ENCODE measurements at places on chromosomes 1 and 21.

GRCh38 chr1:11670747-11671146, 6.7 kb downstream of the FBXO6 start:
- no peak for DNase-seq

DNA sequence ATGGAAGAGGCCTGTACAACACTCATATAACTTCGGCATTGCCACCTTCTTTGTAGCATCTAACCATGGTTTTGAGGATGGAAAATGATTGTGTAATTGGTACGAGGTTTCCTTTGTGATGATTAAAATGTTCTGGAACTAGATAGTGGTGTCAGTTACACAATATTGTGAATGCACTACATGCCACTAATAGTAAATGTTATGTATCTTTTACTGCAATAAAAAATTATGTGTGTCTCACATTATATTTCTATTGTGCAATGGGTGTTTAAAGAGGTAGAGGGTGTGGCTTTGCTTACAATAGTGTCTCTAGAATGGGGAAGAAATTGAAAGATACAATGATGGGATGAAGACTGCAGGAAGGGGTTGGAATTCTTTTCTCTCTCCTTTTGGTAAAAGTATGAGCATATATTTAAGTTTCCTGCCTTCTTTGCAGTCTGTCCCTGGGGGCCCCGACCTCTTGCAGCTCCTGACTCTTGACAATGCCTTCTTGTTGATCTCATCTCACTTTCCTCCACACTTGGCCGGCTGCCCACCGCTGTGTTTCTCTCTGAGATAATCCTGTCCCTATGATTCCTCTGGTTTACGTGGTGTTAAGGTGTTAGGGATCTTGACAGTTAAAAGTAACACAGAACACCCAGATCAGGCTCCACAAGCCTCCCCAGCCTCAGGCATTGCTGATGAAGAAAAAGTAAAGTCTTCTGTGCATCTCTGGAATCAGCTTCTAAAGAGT, 39.3 kb downstream of the MTARC1 start:
- no peak for DNase-seq

- DNase-seq = no peak
Measured at GRCh38 chr1:117077267-117077666, 17.1 kb downstream of the TTF2 start.

- DNase-seq = no peak
Measured at GRCh38 chr1:241787691-241788090, 60.3 kb upstream of the EXO1 start.

GRCh38 chr1:206761159-206761768, 9.3 kb upstream of the IL19 start:
- no peak for DNase-seq

- DNase-seq = no peak
Measured at GRCh38 chr1:25706146-25707089, 89.8 kb downstream of the MAN1C1 start.

DNA sequence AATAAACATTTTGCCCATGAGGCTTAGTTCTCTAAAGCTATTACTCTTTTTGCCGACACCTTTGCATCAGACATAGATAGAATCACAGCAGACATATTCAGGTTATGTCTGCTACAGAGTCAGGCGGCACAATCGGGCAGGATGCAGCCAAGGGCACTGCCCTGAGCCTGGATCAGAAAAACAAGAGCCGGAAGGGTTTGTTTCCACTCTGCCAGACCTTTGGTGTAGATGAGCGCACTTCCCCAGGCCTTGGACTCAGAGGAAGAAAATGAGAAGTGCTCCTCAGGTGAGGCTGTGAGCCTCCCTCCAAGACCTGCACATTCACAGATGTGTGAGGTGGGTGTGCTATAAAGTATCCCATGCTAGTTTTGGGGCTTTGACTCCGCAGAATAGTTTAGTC, 43.7 kb downstream of the GNG12 start:
- DNase-seq = no peak

- no peak for DNase-seq
Measured at GRCh38 chr1:243508303-243508713, 252.5 kb downstream of the SDCCAG8 start.

DNA sequence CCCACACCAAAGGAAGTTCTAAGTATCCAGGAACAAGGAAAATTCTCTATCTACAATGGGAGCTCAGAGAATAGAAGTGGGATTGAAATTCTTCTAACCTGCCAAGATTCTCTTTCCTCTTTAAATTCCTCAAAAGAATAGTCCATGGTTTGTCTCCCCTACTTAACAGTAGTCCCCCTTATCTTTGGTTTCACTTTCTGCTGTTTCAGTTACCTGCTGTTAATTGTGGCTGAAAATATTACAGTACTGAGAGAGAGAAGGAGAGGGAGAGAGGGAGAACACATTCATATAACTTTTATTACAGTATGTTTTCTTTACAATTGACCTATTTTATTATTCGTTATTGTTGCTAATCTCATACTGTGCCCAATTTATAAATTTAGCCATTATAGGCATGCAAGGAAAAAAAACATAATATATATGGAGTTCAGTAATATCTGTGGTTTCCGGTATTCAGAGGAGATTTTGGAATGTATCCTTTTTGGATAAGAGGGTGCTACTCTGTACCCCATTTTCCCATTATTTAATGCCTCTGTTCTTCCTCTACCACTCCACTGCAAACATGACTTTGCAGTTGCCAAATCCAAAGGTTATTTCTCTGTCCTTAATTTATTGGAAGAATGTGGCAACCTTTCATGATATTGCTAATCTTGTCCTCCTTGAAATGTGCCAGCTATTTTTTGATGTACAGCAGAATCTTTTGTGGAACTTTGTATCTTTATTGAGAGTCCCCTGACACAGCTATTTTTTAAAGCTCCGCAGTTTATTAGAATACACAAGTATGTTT, 68.0 kb downstream of the USP25 start:
- DNase-seq = no peak

- no peak for DNase-seq
Measured at GRCh38 chr1:153040950-153041631, at the start of gene SPRR2D. SPRR2D (minus strand) TSS chr1:153041120; CDS start chr1:153040346, 774 bp downstream.

DNA sequence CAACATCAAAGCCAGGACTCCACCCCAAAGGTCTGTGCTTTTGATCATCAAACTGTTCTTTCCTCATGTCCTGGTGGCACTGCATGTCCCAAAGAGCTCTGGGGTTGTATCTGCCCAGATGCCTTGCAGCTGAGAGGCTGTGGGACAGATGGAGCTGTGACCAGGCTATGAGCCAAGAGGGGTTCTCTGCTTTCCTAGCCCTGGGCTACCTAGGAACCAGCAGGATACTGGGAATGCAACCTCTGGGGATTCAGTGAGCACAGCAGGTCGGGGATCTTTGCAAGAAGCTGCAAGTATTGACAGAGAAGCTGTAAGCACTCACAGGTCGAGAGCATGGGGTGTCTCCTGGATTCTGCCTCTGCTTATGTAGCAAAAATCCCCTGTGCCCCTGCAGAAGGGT, 186.6 kb downstream of the GRIK3 start:
- DNase-seq = no peak

GRCh38 chr1:220818421-220819173, 31.9 kb downstream of the MTARC1 start:
- DNase-seq = no peak

DNA sequence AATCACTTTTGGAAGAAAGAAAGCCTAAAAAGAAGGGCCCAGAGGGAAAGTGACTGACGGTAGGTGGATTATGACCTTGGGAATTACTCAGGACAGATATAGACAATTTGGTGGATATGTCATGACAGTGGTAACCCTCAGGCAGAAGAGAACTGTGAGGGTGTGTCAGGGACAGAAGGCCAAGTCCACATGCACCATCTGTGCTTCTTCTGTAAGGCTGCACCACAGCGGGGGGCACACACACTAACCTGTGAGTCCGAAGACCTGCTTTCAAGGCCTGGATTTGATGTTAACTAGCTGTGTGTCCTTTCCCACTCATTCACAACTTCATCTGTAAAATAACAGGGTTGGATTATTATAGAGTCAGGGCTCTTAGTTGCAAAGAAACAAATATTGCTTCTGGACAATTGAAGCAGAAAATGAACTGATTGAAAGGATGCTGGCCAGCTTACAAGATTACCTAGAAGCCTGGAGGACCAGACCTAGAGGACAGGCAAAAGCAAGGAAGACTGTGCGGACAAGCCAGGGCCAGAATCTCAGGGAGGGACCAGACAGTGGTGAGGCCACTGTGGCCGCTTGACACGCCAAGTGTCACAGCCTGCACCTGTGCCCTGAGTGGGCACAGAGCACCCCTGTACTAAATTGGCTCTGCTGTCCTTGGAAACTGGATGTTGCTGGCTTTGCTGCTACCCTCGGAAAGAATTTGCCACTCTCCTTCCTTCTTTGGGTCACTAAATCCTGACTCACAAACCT, 34.7 kb upstream of the USP24 start:
- DNase-seq = no peak

GRCh38 chr1:167748906-167749305, 27.1 kb downstream of the MPZL1 start:
- DNase-seq = no peak

DNA sequence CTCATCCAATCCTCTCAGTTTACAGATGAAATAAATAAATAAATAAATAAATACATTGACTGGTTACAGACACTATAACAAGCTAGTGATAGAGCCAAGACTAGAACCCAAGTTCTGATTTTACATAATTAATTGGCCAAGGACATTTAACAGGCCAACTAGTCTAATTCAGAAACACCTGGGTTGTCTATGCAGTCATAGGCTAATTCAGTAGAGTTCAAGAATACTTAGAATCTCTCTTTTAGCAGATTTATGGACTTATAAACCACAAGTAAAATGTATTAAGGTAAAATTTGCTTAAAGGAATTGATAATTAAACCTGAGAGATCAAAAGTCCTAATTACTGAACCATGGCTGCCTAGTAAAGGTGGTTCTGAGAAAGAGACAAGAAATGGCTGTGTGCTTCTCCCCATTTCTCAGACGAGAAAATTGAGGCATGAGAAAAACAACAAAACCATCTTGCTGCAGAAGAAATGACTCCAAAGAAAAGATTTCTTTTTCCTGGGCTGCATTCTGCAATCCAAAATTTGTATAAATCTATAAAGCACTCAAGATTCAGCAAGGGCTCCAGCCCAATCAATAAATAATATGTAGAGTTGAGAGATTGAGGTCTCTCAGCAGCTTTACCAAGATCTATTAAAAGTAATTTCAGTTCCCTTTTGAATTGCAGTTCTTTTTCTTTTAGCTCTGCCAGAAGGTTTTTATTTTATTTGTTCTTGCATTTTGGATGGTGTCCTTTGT, 98.3 kb downstream of the DUSP10 start:
- DNase-seq = no peak

GRCh38 chr21:44255511-44255981, 6.2 kb downstream of the DNMT3L start:
- DNase-seq = peak; percentile 58

DNA sequence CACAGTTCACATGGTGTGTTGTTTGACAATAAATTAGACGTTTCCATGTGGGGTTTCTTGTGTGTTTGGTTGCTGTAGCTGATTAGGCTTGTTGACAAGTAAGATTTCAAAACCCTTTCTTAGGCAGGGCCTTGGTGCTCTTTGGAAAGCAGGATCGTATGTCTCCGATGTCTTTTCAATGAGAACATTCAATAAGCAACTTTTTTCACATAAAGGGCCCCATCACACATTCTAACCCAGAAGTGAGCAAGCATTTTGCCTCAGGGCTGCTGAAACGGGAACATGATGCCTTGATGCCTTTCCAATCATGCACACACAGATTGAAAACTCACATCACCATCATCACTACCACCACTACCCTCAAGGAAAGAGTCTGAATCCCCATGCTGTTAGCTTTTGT, 33.1 kb downstream of the LPAR3 start:
- DNase-seq = no peak

GRCh38 chr1:218557731-218558130, 212.6 kb downstream of the TGFB2 start:
- DNase-seq = no peak

- no peak for DNase-seq
Measured at GRCh38 chr1:17881761-17882160, 126.6 kb downstream of the ACTL8 start.

DNA sequence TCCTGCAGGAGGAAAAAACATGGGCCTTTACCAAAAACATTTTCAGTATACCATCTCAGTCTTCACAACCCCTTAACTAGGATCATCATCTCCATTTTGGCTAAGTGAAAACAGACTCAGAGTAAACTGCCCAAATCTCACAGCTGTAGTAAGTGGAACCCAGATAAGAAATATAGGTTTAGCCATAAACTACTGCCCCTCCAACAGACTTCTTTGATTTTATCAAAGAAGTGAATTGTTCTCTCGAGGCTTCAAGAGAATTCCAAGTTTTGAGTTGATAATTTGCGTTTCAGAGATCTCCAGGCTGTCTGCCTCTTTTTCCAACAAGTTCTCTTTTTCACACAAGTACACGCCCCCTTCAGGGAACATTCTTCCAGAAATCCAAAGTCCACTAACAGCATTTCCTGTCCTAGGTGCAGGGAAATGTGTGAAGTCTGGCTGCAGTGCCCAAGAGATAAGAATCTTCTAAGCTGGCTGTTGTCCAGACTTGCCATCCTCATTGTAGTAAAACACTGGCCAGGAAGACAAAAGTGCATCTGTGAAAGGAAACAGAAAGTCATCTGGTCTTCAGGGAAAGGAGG, 30.8 kb downstream of the RNF19B start:
- no peak for DNase-seq

DNA sequence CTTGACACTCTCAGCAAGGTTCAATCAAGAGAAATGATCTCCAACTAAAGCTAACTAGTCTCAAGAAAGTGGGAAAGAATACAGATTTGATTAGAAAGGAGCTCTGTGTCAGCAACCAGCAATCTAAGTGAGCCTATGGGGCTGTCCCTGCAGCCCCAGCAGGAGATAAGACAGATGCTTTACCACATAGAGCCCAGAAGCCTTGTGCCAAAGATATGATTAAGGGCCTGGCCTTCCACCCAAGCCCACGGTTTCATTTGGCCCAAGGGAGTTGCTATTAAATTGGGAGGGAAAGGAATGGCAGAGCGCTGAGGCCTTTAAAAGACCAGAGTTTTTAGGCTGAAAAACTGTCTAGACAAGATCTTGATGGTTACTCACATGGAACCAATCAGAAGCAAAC, 74.8 kb downstream of the HLCS start:
- no peak for DNase-seq

GRCh38 chr1:212622906-212623305, 14.3 kb downstream of the ATF3 start:
- DNase-seq = no peak

DNA sequence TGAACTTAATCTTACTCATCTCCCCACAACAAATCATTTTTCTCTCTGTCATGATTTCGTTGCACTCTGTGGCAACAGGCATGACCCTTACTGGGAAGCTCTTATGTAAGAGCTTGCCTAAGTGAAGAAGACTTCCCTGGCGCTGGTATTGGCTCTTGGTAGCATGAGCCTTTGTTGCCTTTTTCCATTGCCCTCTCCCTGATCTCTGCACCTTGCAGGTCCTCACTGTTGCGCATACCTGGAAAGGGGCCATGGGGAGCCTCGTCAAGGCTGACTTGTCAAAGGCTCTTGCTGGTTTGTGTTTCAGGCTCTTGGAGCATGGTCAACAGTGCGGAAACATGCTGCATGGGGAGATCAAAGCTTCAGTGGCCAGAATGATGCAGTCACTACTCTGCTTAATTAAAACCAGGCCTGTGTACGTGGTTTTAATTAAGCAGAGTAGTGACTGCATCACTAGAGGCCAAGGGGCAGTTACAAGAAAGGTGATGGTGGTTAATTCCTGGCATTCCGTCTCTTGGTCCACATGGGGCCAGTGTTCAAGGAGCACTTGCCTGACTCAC, 141.3 kb downstream of the SPATA46 start:
- no peak for DNase-seq

GRCh38 chr1:247906504-247907047, 11.2 kb downstream of the OR2W3 start:
- no peak for DNase-seq

All from coronary artery (tissue), 2 donors.